ENCODE measurements at places on chromosomes 13 and 19.

GRCh38 chr19:50402544-50403301 is 16.0 kb upstream of the SPIB start:
- no peak for DNase-seq

DNA sequence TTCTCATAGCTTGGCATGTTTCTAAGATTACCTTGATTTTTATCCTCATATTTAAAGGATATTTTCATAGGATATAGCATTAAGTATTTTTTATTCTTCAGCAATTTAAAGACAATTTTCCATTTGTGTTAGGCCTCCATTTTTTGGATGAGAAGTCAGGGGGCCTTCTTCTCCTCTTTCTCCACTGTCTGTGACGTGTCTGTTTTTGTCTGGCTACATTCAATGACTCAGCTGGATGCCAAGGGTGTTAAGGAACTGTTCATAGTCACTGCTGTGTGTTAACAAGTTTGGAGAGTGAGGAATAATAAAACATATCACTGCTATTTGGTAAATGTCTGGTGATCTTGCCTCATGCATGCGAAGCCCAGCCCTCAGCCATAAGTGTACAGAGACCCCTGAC is 36.4 kb downstream of the ZNF582 start:
- no peak for DNase-seq

DNA sequence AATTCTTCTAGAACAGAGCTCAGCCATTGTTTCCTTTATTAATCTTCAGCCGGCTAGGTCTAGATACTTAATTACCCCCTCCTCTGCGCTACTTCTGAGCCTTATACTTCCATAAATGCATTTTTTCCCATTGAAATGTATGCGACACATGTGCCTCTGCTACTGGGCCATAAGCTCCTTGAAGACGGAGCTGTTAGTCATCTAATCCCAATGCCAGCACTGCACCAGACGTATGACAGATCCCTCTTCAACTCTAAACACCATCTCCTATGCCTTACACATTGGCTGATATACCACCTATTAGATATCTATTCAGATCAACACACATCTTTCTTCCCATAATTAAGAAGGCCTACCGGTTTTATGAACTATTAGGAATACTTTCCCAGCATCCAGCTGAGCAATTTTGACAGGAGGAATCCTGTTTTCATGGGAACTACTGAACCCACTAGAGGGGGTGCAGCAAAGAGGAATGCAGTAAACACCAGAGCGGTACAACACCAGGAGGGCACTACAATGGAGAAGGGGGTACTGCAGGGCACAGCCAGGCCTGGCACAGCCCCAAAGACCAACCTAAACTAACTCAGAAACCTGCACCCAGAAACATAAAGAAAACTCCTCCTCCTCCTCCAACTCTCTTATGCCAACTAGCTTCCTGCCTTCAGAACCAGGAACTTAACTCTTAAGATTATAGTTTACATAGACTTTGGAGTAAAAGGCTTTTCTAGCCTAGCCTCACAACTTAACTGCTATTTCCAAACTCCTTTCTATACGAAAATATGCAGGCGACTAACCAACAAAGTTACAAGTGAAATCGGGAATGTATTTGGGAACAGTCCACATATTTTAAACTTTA is 18.7 kb downstream of the STK24 start:
- no peak for DNase-seq

DNA sequence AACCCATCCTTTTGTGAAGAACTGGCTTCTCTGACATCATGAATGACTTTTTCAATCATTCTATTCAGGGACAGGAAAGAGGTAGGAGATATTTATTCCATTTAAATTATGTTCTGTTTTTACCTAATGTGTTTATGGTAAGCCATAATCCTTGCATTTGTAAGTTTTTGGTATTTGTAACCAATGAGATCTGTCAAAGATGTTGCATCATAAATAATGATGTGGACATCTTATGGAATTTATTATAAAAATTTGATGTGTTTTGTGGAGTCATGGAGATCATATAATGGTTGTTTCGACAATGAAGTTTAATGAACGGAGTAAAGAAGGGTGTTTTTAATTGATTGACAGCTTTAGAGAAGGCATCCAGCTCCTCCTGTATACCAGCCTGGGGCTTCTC is 67.6 kb downstream of the LMO7 start:
- no peak for DNase-seq

GRCh38 chr19:374886-375235 is 30.3 kb upstream of the MIER2 start:
- DNase-seq: no peak

DNA sequence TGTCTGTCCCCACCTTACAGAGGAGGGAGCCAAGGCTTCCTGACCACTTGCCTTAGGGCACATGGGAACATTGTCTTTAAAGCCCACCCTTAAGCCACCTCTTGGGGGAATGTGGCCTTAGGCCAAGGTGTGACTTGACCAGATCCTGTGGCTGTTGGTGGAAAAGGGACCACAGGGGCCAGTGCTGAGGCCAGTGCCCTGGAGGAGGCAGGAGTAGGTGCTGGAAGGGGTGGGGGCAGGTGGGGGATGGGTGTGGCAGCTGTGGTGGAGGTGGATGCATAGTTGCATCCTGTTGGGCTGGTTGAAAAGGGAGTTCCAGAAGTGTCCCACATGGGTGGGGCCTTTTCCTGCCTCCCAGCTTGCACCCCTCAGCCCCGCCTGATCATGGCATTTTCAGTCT is 44.8 kb downstream of the DNM2 start:
- no peak for DNase-seq

DNA sequence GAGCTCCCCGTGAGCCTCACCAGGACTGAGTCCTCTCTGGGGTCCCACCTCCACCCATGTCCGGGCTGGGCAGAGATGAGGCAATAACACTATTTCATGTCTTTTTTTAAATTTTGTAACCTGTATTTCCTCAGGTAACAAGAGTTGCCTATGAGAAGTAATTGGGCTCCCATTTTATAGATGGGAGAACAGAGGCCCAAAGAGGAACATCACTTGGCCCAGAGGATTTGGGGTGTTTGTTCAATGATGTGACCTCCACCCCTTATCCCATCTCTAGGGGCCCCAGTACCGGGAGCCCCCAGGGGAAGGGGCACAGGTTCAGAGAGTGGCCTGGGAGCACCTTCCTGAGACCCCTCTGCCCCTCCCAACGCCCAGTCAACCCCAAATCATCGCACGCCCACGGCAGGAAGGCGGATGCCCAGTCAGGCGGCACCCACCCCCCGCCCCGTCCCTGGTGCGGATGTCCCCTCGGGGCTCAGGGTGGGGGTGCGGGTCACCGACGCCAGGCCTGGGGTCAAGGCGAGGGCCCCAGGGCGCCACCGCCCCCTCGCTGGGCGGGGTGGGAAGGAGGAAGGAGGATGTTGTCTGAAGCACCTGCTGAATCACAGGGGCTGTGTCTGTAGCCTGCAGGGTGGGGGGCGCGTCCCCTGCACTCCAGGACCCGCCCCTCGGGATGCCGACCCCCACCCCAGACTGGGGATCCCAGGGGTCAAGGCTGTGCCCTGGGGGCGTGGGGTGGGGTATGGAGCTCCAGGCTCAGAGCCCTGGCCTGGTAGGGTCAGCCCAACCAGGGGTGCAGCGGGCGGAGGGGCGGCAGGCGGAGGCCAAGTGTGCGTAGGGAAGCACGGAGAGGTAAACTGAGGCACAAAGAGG is 9.0 kb upstream of the CIRBP start:
- DNase-seq: no peak

GRCh38 chr13:29888306-29888705 is 37.9 kb upstream of the UBL3 start:
- no peak for DNase-seq

DNA sequence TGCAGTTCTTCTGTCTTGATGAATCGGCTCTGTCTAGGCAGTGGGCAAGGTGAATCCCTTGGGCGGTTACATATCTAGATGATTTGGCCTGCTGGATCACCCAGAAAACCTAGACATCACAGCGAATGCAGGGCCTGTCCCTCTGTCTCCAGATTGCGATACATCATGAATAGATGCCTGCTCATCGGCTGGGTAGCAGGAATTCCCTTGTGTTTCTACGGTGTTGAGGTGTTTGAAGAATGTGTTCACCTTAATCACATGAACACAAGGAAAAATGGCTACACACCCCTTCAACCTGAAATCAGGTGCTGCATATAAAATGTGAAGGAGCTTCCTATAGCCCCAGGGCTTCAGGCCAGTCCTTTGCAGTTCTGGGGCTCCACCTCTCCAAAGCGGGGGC is 281.2 kb downstream of the SHISA2 start:
- DNase-seq: no peak

- no peak for DNase-seq
Measured at GRCh38 chr13:20272104-20272503, 40.0 kb upstream of the GJB6 start.

- DNase-seq: no peak
Measured at GRCh38 chr13:109694972-109695371, 91.4 kb downstream of the IRS2 start.

DNA sequence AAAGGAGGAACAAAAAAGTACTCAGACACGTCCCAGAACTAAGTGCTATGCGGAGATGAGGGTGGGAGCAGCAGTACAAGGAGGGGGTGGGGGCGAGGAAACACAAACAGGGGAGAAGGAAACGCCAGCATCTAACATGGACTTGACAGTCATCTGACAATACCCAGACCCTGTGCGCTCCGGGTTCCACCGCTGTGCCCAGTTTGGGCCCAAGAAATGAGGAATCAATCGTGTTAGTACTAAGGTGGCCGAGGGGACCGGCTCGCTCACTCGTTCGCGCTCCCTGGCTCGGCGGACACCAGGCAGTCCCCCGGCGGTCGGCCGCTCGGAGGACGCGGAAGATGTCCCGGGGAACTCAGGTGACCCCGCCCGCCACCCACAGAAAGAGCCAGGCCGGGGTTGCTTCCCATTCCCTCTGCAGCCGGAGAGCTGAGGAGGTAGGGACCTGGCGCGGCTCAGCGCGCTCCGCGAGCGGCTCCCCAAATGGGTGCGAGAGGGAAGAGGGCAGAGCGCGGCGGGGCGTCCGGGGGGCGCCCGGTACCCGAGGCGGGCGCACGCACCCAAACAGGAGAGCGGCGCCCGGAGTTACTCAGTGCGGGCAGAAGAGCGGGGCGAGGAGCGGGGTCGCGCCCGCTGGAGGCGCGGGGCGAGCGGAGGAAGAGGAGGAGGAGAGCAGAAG is 616 bp downstream of the TSHZ3 start:
- DNase-seq: peak; percentile 41

GRCh38 chr13:49319951-49320350 is 72.2 kb downstream of the CDADC1 start:
- DNase-seq: no peak

- no peak for DNase-seq
Measured at GRCh38 chr19:10730932-10731331, 13.1 kb downstream of the DNM2 start.

GRCh38 chr13:69704311-69704710 is 403.3 kb upstream of the ATXN8OS start:
- DNase-seq: no peak

GRCh38 chr13:50149214-50149613 is 134.0 kb downstream of the KCNRG start:
- DNase-seq: no peak

DNA sequence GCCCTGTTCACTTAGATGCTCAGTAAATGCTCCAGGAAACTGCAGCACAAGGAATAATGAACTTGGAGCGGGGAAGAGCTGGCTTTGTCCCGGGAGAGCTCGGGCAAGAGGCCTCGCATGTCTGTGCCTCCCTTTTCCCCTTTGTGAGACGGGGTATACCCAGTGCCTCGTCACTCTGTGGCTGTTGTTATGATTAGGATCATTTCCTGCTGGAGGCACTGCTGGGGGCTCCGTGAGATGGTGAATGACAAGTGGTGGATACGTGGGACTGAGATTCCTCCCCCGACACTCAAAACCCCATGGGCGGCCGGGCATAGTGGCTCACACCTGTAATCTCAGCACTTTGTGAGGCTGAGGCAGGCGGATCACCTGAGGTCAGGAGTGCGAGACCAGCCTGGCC is 1.1 kb upstream of the PLVAP start:
- no peak for DNase-seq

DNA sequence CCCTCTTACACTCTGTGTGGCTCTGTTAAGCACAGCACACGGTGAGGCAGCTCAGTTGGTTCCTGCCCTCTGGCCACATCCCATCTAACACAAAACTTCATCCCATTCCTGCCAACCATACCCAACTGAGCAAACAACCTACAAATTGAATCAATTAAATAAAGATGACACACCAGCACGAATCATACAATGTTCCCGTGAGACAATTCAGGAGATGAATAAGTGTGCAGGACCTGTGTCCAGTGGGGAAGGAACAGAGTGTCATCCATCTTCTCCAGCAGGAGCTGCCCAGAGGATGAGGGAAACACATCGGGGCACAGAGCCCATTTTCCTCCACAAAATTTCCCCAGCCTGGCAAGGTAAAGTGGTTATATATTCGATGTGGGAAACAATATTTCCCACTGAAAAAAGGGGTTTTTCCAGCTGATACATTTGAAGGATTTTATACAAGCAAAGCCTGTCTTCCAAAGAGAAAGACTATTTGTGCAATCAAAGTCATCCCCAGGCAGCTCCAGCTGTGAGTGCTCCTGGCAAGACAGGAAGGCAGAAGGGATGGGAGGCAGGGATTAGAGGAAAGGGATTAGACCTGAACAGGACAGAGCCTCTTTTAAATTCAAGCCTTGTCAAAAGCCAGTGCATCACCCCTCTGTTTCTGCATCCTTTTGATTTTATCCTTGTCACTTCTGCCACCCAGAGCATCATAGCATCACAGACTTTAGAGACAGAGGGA is 240.2 kb downstream of the LHFPL6 start:
- DNase-seq: no peak

GRCh38 chr13:101323601-101324000 is 92.7 kb downstream of the NALCN start:
- no peak for DNase-seq

DNA sequence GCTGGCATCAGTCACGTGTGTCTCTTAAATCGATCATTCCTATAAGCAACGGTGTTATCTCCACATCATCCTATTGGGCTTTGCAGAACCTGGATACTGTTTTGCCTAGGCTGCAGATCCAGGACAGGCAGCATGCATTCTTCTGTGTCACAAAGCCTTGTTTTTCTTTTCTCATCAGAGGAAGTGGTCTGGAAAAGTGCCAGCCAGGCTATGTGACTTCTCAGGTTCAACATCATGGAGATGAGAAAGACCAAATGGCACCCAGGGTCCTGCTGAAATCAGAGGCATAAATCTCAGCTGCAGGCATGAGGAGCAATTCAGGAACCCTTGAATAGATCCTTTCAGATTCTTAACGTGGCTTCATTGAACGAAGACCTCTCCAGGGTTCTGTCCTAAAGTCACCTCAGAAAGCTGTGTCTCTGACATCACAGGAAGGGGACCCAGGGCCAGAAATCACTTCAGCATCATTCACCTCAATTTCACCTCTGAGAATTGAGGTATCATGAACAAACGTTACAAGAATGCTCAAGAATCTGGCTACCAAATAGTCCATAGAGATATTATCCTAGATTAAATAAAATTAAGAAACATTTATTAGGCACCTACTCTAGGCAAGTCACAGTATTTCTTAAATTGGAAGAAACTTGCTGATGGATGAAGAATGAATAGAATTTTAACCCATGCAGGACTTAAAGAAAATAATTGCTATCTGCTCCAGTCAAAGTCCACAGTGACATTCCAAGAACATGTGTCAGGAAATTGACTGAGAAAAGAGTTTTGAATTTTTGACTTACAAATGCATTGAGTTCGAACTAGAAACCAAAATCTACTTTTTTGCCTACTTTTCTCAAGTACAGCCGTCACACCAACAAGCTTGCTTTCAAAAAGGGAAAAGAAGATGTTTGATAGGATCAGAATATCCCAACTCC is 124.1 kb downstream of the COG6 start:
- no peak for DNase-seq
